ENCODE measurements at places on chromosomes 3 and 15. TPM values are rescaled to one million over a fixed set of nuclear protein-coding genes. Genes with fewer than 3 reads are reported as not detected.

ATP2B2 gene
- 0.70 TPM for total RNA-seq

HHLA2 gene
- 98.2 TPM for total RNA-seq

ANKUB1 gene
- total RNA-seq = not detected

IL16 gene
- total RNA-seq = 8.4 TPM

GMNC gene
- not detected for total RNA-seq

FMN1 gene
- 30.8 TPM for total RNA-seq

ISL2 gene
- total RNA-seq = 0.87 TPM

SAMMSON gene
- total RNA-seq = not detected

STRIT1 gene
- total RNA-seq = not detected

SCAMP5 gene
- total RNA-seq = 10.8 TPM

BFSP2 gene
- total RNA-seq = not detected

FBXL2 gene
- total RNA-seq = 1.2 TPM

GOLGA8T gene
- not detected for total RNA-seq

PLCH1 gene
- total RNA-seq = 10.2 TPM

GASK1A gene
- total RNA-seq = 10.0 TPM

ZNF660 gene
- total RNA-seq = 1.1 TPM

LTK gene
- 13.3 TPM for total RNA-seq

PTH1R gene
- total RNA-seq = 4.6 TPM

SCN11A gene
- 2.1 TPM for total RNA-seq

All from mucosa of descending colon (tissue), 3 donors.